Colonic mucosa (tissue), 4 donors: ENCODE measurements at places on chromosomes 6 and 20.

DNA sequence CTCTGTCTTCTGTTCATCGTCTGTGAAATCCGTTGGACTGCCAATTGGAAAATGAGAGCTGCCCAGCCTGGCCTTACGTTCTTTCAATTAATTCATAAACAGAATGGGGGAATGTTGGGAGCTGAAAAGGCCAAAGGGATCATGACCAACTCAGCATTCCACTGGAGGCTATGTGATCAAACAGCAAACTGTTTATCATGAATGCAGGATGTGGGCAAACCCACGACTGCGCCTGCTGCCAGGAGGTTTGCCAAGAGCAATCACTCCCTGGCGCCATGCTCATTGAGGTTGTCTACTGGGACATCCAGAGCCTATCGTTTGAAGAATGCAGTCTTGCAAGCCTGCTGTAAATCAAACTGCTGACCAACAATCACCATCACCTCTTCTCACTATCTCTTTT lies 9.3 kb upstream of the FKBP1A start:
- no peak overlapping the region for H3K4me3 ChIP-seq
- H3K27ac ChIP-seq, result no peak overlapping the region
- peaks cover 5% of the 10 kb centered on the region for H3K4me1 ChIP-seq
- no peak for DNase-seq

GRCh38 chr6:54595844-54596243 lies 250.7 kb upstream of the FAM83B start:
- H3K27ac ChIP-seq, result no peak overlapping the region
- H3K27me3 ChIP-seq, result no peaks in the 10 kb centered on the region
- DNase-seq, result no peak
- H3K4me1 ChIP-seq, result no peaks in the 10 kb centered on the region
- no peaks in the 10 kb centered on the region for H3K36me3 ChIP-seq

DNA sequence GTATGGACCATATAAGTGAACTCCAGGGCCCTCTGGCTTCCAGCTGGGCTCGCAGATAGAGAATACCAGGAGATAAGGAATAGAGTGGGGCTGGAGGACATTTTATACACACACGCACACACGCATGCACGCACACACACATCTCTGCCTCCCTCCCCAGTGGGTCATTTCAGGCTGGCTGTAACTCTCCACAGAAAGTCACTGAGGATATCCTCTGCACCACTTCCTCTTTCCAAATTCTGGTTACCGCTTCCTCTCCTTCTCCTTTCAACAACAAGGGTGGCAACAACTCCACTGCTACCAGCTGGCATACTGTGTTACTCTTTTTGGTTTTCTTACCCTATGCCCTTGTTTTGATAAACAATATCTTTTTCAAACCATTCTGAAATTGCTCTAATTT lies 280.2 kb downstream of the COL12A1 start:
- no peak overlapping the region for H3K27ac ChIP-seq
- no peak for DNase-seq
- H3K36me3 ChIP-seq, result no peaks in the 10 kb centered on the region
- no peaks in the 10 kb centered on the region for H3K4me1 ChIP-seq

DNA sequence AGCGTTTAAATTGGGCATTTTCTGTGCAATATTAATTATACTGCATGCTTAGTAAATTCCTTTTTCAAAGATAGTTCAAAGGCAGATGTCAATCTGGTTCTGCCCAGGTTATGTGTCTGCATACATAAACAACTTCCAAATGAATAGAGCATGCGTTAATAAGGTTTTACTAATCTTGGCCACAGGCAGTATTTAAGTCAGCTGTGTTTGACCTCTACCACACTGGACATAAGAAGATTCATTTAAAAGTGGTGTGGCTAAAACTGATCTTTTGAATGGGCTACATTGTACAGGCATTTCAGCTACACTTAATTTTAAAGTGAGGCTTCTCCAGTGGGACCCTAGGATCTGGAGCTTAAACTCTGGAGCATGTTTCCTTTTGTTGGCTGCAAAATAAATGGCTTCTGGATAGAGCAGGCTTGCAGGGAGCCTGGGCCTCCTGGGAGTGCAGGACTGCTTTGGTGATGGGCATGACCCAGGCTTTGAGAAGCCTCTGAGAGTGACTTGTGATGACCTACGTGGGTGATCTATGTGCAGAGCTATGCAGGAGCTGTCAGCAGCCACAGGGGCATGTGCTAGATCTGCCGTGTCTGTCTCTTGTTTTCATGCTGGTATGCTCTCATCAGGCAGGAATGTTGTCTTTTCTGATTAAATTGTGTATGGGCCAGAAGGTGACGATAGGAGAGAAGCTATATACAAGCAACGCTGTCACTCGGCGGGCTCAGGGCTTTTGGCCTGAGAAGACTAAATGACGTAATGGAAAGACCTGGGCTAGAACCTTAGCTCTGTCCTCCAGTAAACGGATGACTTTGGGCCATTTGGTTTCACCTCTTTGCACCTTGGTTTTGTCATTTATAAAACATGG lies 331.2 kb downstream of the QKI start:
- H3K27ac ChIP-seq, result no peak overlapping the region
- H3K4me1 ChIP-seq, result no peaks in the 10 kb centered on the region
- DNase-seq, result no peak

DNA sequence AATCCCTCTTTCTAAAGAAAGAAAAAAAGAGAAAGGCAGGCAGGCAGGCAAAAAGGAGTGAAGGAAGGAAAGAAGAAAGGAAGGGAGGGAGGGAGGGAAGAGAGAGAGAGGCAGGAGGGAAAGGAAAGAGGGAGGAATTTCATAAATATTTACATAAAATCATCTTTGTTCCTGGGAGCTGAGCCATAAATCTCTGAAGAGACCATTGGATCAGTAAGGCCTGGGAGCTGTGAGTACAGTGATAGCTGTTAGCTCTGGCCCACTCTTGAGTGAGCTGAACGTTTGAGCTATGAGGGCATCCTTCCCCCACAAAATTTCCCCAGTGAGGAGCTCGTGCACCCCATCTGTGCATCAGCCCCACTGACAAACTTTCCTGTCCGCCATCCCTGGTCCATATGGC lies 224.0 kb downstream of the SOD2 start:
- DNase-seq, result no peak
- H3K4me1 ChIP-seq, result no peaks in the 10 kb centered on the region
- no peaks in the 10 kb centered on the region for H3K27me3 ChIP-seq
- no peaks in the 10 kb centered on the region for H3K36me3 ChIP-seq

GRCh38 chr20:18187020-18187419 lies 49.4 kb downstream of the KAT14 start:
- no peak overlapping the region for H3K4me3 ChIP-seq
- H3K27me3 ChIP-seq, result no peaks in the 10 kb centered on the region
- peaks cover 14% of the 10 kb centered on the region for H3K36me3 ChIP-seq
- no peak for DNase-seq

DNA sequence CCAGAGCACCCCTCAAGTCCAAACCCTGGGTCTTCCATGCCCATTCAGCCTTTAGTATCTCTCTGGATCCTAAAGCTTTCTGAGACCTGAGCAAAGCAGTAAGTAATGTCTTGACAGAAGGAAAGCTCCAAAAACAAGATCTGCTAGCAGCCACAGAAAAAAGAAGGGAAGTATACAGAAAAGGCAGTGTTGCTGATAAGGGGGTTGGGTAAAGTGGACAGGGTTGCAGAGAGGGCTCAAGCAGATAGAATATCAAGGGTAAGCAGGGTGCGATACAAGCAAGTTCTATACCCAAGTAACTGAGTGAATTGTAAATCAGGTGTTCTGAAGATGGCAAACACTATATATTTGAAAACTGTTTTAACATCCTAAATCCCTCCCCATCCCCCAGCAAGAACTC lies 113.4 kb upstream of the CARMIL1 start:
- no peak overlapping the region for H3K27ac ChIP-seq
- H3K4me3 ChIP-seq, result no peak overlapping the region
- H3K36me3 ChIP-seq, result no peaks in the 10 kb centered on the region
- no peak for DNase-seq
- no peaks in the 10 kb centered on the region for H3K27me3 ChIP-seq

DNA sequence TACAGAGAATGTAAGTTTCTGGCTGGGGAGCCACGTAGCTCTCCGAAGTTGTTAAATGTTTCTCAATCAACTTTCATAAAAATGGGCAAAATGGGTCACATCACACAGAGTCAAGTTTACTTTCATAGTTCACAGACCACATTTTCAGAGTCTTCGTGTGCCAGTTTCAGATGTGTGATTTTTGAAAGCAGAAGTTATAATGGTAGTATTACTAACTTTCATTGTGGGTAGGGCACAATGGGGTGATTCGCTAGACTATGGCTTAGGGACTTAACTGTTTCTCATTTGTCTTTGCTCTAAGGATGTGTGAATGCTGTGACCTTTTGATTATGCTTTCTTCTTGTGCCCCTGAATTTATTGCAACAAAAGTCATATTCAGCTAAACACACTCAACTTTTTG lies 109.0 kb upstream of the SUPT3H start:
- H3K36me3 ChIP-seq, result no peaks in the 10 kb centered on the region
- no peak overlapping the region for H3K4me3 ChIP-seq
- no peaks in the 10 kb centered on the region for H3K27me3 ChIP-seq
- H3K27ac ChIP-seq, result no peak overlapping the region

GRCh38 chr6:9532621-9533557 lies 882.0 kb downstream of the TFAP2A start:
- no peak overlapping the region for H3K27ac ChIP-seq
- H3K4me1 ChIP-seq, result no peaks in the 10 kb centered on the region
- H3K27me3 ChIP-seq, result no peaks in the 10 kb centered on the region
- no peaks in the 10 kb centered on the region for H3K36me3 ChIP-seq
